Right ventricle myocardium superior (tissue), 1 donor: ENCODE measurements at places on chromosomes 12 and 14. TPM values are rescaled to one million over a fixed set of nuclear protein-coding genes. Genes with fewer than 3 reads are reported as not detected.

SLCO1B1 gene
- total RNA-seq, result not detected

SARNP gene
- total RNA-seq, result 48.0 TPM

SALL2 gene
- 3.1 TPM for total RNA-seq

CMKLR1 gene
- total RNA-seq, result 7.2 TPM

TMEM117 gene
- 5.8 TPM for total RNA-seq

SMOC1 gene
- 1.8 TPM for total RNA-seq

OR6C2 gene
- not detected for total RNA-seq

MEG3 gene
- 24.7 TPM for total RNA-seq

SERPINA6 gene
- total RNA-seq, result not detected

OTOGL gene
- 0.19 TPM for total RNA-seq

PTHLH gene
- not detected for total RNA-seq

TSPAN9 gene
- 156 TPM for total RNA-seq

AQP5 gene
- total RNA-seq, result 0.38 TPM

GRCh38 chr14:105742531-105742848, 216.1 kb downstream of the TMEM121 start:
- DNase-seq, result peak; percentile 11

- no peak for DNase-seq
These were observed 83.5 kb downstream of the MAP1LC3B2 start for GRCh38 chr12:116642683-116643082.

- DNase-seq, result no peak
These were observed 159.3 kb downstream of the PDE3A start for GRCh38 chr12:20527417-20528163.

GRCh38 chr12:127025545-127025944, 1241.4 kb upstream of the TMEM132C start:
- no peak for DNase-seq

DNA sequence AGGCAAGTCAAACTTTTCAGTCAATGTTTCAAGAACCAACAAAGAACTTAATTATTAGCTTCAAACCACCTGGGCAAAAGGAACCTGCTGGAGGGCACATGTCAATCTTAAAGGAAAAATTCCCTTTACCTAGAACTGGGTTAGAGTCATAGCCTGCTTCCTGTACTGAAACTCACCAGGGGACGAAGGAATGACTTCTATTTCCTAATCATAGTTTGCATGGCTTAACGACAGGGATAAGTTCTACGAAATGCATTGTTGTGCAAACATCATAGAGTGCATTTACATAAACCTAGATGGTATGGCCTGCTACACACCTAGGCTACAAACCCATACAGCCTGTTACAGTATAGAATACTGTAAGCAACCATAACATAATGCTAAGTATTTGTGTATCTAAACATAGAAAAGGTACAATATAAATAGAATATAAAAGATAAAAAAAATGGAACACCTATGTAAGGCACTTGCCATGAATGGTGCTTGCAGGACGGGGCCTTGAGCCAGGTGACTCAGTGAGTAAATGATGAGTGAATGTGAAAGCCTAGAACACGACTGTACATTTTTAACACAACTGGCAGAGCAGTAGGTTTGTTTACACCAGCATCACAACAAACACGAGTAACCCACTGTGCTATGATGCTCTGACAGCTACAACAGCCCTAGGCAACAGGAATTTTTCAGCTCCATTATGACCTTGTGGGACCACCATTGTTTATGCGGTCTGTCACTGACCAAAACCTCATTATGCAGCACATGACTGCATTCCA, 234.9 kb upstream of the CAND1 start:
- no peak for DNase-seq

DNA sequence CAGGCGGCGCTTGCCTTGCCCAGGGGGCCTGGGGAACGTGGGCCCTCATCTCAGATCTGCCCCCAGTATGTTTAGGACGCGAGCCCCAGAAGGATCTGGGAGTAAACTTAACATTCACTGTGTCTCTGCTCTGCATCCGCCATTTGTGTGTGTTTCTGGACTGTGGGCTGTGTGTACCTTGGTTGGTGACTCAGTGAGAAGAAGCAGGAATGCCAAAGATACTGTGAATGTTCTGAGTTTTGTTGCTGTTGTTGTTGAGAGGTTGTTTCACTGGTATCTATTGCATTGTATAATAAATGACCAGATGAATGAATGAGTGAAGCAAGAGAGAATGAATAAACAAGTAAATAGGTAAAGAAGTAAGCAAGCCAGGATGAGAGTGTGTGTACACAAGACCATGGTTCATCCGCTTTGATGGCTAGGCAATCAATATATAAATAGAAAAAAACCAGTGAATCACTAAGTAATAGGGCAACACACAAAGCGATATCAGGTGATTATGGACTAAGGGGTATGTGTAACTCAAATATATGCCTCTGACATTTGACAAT, 20.5 kb downstream of the MEG3 start:
- no peak for DNase-seq

- DNase-seq, result no peak
These were observed 989 bp upstream of the DRAM1 start for GRCh38 chr12:101876322-101876860.

DNA sequence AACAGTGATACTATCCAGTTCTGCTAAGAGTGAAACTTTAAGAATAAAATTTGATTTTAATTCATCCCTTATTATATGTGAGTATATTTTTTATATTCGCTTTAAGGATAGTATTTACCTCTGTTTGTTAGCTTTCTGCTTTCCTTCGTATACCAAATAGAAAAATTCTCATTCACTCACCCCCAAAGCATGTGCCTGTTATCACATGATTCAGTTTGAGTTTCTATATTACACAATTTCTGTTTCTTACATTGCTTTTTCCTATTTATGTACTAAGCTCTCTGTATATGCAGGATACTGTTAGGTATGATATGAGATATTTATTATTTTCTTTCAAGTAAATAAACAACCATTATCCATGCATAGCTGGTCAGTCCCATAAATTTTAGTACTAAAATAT, 275.2 kb downstream of the FBXL14 start:
- DNase-seq, result no peak

DNA sequence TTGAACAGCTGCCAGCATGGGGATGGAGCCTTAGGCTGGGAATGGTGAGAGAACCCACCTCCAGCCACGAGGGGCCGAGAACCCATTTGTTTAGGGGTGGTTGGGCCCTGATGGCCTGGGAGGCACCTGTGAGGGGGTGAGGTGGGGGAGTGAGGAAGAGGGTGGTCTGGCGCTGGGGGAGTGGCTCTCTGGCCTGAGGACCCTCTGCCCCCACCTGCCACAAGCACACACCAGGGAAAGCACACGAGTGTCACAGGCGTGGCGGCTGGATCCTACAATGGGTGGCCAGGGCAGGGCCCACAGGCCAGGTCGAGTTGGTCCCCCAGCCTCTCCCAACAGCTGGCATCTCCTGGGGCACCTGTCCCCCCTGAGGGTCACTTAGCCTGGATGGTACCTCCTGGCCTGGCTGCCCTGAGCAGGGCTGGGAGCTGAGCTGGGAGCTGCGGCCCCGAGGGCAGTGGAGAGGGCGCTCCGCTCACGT, 340.5 kb downstream of the TMEM121 start:
- DNase-seq, result peak; percentile 12

GRCh38 chr12:110074089-110074488, 25.8 kb upstream of the C12orf76 start:
- DNase-seq, result no peak

DNA sequence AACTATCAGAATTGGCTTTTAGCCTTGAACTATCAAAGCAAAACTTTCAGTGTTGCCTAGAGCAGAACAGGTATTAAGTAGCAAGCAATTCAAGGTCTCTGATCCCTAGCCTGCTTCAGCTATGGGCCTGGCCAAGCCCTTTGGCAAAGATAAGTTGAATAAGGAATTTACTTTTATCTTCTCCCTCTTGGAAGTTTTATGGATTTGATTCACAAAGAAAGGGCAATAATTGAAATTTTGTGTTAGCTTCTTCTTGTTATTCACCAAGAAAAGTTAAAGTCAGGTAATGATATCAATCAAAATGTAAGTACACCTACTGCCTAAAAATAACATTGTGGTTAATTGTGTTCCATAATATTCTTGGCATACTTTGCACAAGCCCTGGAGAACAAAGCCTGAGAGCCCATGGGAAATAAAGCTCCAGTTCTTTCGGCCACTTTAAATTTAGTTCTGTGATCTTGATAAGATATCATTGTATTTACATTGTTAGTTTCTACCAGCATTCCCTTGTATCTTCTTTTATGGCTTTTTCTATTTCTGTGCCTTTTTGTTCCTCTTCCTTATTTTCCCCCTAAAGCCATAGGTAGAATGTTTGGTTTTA, 158.0 kb downstream of the RAD51B start:
- DNase-seq, result no peak

GRCh38 chr12:164207-164606, 49.8 kb downstream of the SLC6A12 start:
- no peak for DNase-seq

DNA sequence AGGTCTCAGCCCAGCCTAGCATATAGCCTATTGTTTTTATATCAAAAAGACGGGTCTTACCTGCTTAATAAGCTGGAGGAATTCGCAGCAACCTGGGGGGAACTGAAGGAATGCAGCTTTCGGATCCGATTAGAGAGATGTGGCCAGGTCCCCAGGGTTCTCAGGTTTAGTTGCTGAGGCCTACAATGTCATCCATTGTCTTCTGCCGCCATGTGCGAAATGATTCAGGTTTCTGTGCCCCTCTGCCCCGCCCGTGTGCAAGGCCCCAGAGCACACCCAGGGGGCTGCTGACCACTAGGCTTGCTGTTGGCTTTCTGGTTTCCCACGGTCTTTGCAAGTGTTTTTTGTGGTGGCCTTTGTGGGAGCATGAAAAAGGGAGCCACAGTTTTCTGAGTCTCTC, 154.5 kb upstream of the TBX3 start:
- no peak for DNase-seq

DNA sequence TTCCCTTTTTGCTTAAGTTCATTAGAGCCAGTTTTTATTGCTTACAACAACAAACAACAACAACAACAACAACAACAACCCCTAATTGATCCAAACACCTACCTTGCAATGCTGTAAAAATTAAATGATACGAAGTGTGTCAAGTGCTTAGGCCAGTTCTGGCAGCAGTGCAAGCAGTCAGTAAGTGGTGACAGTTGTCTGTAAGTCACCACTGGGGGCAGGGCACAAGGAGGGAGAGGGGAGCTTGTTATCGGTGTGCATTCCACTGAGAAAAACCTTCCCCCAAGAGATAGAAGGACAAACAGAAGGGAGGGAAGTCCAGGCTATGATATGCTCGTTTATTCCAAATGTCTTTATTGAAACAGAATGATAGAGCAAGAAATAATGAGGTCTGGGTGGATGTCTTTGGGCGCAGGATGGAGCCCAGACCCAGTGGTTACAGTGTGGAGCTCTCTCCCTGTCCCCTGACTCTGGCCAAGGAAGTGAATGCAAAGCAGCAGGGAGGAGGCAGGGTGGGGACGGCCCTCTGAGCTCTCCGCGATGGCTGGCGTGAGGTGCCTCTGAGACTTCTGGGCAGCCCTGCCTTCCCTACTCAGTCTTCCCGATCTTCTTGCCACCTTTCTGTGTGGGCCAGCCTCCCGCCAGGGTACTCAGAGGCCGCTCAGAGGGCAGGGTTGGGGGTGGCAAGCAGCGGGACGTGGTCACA, 6.5 kb downstream of the SLC22A17 start:
- DNase-seq, result no peak

- DNase-seq, result no peak
These were observed 174.3 kb downstream of the ANO2 start for GRCh38 chr12:5770727-5771126.

DNA sequence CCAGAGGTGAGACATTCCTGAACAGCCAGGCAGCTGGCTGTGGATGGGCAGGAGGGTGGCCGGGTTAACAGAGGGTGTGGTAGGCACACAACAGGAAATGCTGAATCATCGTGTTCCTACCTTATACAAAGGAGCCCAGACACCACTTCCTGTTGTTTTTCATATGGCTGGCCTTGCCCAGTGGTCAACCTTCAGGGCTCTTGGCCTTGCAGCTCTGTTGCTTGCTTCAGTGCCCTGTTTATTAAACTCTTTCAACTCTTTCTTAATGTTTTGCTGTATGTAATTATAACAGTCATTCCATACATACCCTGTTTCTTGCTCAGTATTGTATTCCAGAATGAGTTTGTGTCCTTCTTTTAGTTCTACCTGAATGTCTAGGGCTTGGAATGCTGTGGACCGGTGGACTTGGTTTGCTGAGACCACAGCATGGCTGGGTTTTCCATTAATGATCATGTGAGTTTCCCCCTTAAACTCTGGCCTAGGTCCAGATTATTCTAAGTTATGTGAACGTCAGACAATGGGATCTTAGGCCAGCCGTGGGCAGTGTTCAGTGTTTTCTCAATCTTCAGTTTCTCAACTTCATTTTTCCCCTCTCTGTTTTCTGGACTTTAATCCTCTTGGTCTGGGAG, 11.9 kb downstream of the CFAP54 start:
- DNase-seq, result no peak

DNA sequence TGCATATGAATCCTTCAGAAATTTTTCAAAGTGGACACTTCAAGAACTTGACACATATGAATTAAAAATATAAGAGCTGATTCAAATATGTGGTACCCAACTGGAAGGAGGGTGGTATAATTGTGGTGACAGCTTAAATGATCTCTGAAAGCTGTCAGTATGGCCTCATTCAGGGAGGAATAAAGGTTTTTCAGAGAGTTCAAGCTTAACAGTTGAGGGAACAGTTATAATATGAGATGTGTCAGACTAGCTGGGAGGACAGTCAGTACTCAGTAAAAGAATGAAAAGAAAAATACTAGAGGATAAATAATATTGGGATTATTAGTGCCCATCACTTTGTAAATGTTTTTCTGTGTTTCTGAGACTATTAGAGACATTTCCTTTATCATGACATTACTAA, 277.5 kb downstream of the RASSF9 start:
- no peak for DNase-seq

GRCh38 chr12:130839770-130840404, 837 bp upstream of the STX2 start:
- no peak for DNase-seq

GRCh38 chr14:100549834-100550625, 37.2 kb downstream of the BEGAIN start:
- DNase-seq, result no peak

GRCh38 chr12:47273191-47273626, 193.4 kb upstream of the AMIGO2 start:
- no peak for DNase-seq

DNA sequence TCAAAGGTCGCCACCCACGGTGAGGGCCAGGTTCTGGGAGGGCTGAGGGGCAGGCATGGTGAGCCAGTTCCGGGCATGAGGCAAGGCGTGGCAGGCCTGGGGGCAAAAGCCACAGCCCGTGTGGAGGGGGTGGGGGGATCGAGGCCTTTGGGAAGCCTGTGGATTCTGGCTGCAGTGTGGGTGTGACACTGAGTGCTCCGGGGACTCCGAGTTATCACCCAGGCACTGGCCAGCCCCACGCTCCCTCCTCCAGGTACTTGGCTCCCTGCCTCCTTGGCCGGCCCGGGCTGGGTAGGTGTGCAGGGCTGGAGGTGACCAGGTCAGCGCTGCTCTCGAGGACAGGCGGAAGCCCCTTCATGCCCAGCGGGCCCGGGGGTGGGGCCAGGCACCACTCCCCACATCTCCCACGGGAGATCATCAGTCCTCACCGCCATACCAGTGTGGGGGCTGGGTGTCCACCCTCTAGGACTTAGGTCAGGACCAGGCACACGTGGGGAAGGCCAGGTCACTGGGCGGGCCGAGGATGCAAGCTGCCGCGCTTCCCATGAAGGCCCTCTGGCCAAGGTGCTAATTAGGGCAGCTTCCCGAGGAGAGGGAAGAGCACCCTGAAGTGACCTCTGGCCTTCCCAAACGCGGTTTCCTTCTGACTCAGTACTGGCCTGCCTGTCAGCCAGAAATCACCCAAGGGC, 34.1 kb upstream of the TDRD9 start:
- no peak for DNase-seq

GRCh38 chr14:92144708-92145107, 22.9 kb downstream of the CPSF2 start:
- DNase-seq, result no peak

GRCh38 chr14:103108749-103109207, 14.3 kb downstream of the EXOC3L4 start:
- no peak for DNase-seq
